CD4-positive, alpha-beta T cell treated with Interferon gamma for 1 hour (primary cell): ENCODE measurements at places on chromosomes 4 and X.

DNA sequence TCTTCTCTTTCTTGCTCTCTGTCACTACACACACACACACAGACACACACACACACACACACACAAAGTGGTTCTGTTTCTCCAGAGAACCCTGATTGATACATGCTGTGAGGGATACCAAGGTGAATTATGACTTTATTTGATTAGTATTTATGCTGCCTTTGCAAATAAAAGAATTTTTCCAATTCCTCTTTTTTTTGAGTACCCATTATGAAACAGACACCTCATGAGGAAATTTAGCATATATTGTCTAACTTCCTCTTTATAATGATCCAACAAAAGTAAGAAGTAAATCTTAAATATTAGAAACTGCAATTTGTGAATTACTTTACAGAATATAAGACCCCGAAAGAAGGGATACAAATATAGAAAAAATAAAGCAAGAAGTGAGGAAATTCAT lies 14.3 kb upstream of the RAB28 start:
- no peak for DNase-seq

DNA sequence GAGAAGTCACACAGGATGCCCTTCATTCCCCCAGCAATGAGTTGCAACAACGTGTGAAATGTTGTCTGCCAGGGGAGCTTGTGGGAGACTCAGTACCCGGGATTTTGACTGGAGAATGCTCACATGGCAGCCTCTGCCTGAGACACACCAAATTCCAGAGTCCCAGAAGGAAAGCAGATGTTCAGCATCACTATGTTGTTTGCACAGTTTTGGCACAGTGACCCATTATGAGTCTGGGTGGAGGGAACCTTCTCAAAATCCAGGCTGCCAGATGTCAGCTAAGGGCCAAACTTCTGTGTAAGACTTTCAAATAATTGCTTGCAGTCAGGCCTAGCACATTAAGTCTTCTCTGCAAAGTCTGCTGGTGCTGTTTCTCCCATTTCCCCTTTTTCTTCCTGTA lies 1029.7 kb upstream of the TENM3 start:
- no peak for DNase-seq

- no peak for DNase-seq
Measured at GRCh38 chr4:183118585-183118984, 19.5 kb downstream of the WWC2 start.

DNA sequence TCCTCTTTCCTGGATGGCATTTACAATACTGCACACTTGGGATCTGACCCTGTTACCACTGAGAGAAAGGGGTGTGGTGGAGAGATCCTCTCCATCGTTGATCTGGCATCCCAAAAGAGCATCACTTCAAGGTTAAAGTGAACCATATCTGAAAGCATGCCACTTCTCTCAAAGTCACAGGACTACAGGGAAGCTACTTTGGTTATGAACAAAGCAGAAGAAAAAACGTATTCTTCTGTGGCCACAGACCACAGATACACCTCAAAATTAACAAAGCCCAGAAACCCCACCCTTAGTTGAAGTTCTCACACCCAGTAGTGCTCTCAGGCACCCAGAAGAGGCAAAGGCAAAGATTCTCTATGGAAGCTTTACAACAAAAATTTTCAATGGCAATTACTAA lies 108.3 kb downstream of the JADE1 start:
- DNase-seq = no peak

DNA sequence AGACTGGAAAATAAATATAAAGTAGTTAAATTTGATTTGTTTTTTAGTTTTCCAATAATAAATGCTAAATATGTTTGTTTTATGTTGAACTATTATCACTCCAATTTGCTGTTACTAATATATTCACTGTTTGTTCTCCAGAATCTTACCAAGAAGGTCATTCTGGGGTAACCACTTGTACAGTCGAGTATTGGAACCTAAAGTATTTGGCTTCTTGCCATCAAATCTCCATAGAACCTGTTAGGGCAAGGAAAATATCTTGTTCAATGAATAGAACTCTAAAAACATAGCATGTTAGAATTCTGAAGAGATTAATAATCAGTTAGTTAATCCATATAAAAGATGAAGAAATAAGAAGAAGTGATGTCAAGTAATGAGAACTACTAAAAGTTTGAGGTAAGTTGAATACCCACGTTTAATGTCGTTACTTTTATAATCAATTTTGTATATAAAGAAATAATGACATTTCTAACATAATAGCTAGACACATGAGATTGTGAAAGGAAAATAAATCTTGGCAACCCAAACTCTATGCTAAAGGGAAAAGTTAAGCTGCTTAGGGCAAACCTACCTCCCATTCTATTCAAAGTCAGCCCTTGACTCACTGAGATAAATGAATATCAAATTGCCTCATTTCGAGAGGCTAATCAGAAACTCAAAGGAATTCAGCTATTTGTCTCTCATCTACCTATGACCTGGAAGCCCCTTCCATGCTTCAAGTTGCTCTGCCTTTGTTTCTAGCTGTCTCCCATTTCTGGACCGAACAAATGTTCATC lies 15.3 kb downstream of the UGT2B15 start:
- DNase-seq = no peak

- peak; percentile 7 for DNase-seq
Measured at GRCh38 chrX:15903186-15903681, 48.6 kb upstream of the AP1S2 start.

GRCh38 chrX:42680666-42681065 lies 97.3 kb downstream of the PPP1R2C start:
- no peak for DNase-seq

- DNase-seq = peak; percentile 13
Measured at GRCh38 chr4:9765091-9765490, 16.3 kb upstream of the DRD5 start.

- DNase-seq = no peak
Measured at GRCh38 chrX:69062493-69062892, 102.8 kb downstream of the PJA1 start.

GRCh38 chrX:109398833-109399232 lies 83.1 kb downstream of the GUCY2F start:
- DNase-seq = no peak

- no peak for DNase-seq
Measured at GRCh38 chr4:143234153-143234552, 49.4 kb downstream of the USP38 start.

GRCh38 chrX:20129547-20129946 lies 12.1 kb downstream of the EIF1AX start:
- no peak for DNase-seq
